ENCODE measurements at places on chromosomes 2 and 18.
A peak's percentile ranks its signal among the peaks of the same experiment; 100 is the strongest.

DNA sequence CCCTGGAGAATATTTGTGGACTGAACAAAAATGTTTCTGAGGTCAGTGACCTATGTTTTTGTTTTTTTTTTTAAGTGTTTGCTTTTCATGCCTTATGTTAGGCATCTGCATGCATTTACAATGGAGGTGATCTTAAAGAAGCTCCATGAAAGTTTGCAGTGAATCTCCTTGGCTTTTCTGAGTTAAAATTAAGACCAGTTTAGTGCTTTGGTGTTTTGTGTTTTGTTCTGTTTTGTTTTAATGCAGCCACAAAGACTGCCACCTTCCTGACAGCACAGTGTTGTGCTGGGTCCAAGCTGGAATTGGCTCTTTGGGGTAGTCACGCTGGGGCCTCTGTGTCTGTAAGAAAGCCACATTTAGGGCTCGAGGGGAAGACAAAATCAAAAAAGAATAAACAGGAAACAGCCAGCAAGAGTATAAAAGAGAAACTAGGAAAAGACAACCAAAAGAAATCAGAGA, 396.2 kb downstream of the ARHGAP15 start:
- DNase-seq: no peak

DNA sequence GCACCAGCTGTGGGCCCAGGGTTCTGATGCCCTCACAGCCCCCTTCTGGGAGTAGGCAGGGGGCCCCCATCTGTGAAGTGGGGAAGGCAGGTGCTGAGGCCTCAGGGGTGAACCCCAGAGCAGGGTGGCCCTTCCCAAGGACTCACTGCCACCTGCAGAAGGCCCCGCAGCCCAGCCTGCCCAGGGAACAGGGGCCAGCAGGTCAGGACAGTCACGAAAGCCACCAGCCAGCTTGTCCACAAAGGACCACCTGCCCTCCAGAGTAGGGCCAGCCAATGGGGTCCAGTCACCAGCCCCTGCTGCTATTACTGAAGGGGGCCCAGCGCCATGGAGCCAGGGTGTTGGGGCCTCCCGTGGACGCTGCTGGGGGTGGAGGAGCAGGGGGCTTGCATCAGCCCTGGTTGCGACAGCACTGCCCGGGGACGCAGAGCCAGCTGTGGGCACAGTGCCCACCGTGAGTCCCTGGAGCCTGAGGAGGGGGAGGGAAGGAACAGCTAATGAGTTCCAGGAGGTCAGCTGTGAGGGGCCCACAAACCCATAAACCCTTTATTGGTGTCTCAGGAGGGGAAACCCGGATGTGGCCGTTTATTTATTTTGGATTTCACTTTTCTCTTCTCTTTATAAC, 11.5 kb upstream of the SNED1 start:
- no peak for DNase-seq

DNA sequence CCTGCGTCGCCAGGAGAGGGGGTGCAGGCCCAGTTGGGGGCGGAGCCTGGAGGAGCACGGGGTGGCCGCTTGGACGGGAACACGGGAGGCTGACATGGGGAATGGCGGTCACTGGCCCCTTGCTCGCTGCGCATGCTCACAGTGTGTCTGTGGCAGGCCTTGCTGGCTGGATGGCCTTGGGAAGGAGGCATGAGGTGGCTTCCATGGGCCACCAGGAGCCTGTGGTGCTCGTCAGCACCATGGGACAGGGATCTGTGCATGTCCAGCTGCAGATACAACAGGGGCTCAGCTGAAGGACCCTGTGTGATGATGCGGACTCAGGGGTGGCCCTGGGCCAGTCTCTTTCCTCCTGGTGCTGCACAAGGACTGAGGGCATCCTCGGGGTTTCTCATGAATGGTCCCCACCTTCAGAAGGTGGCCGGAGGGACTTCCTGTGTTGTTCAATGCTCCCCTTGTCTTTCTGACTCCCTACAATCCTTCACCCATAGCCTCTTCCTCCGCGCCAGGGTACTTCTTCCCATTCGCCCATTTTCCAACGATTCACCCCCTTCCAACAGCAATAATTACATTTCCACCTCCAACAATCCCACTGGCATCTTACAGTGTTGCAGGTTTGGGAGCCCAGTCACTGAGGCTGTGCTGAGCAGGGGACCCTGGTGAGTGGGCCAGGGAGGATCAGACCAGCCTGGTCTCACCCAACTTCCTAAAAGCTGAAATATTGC, 3.4 kb upstream of the SP140L start:
- peak; percentile 44 for DNase-seq

- DNase-seq: no peak
Observed at GRCh38 chr2:178111743-178112142, 494 bp upstream of the RBM45 start.

GRCh38 chr2:96163768-96164429, 18.7 kb upstream of the DUSP2 start:
- DNase-seq: peak; percentile 86

- DNase-seq: peak; percentile 48
Observed at GRCh38 chr2:42086500-42086953, 38.7 kb downstream of the PKDCC start.

DNA sequence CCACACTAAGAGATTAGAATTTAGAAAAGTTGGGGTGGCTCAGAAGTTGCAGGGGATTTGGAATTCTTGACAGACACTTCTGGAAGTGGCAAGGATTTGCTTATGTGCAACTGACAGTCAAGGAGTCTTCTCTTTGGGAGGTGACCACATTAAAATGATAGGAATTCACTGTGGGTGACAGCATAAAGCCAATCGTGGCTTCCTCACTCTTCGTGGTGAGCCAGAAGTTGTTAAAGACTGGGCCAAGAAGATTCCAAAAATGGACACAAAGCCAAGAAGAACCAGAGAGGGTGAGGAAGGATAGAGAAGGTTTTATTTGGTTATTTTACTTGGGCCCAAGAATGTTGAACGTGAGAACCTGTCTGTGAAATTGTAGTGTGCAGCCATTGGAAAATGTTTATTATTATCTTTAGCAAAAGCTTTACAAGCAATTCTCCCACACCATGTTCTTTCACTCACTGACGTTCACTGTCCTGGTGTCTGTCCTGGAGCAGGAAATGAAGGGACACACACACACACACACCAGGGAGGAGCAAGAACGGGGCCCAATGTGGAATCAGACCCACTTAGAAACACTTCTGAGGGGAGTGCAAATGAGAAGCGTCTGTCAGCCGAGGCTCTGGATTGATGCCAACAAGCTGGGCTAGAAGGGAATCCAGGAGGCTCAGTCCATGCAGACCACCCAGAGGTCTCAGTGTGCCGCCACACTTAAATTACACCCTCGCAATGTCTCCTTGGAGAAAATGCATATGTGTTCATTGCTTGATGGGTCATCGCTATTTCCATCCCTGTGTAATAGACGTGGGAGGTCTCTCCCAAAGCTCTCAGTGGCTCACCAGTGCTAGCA, 37.2 kb downstream of the STEAP3 start:
- DNase-seq: no peak

DNA sequence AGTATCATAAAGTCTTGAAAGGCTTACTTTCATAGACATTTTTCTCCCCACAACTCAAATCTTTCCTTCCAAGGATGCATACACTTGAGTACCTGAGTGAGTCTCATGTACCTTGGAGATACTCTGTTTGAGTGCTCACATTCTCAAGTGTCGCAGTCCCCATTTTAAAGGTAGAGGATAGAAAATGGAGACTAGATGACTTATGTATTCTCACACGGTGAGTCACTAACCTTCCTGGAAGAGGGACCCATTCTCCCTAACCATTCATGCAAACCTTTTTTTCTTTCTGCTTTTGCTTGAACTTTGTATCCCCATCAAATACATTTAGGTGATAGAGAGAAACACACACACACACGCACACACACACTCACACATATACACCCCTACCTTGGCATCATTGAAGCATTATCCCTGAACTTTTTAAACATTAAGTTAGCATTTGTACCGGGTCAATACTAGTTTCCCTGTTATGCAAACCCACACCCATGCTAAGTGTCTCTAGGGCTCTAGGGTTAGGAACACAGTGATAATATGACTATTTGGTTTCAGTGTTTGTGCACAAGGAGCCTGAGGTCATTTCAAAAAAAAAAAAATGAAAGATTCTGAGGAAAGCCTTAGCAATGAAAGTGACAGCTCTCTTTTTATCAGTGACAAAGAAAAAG, 236.2 kb downstream of the IKZF2 start:
- no peak for DNase-seq

- no peak for DNase-seq
Observed at GRCh38 chr2:17539611-17540092, 844 bp upstream of the VSNL1 start.

DNA sequence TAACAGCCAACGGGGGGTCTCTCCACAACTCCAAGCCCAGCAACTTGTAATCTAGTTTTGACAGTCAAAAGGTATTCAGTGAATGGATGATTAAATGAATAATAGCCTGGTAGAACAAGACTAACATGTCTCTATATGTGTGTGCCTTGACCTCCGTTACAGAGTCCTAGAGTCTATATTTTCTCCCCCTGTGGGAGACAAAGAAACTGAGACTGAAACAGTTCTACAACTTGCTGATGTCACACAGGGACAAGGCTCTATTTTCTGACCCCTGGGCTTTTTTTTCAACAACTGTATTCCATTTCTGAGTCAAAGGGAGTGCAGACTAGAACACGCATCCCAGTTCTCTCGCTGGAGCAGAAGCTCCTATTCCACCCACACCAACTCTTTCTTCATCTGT, 223.6 kb upstream of the AGAP1 start:
- no peak for DNase-seq

GRCh38 chr2:44981714-44982108, 27.5 kb downstream of the SIX2 start:
- peak; percentile 64 for DNase-seq

DNA sequence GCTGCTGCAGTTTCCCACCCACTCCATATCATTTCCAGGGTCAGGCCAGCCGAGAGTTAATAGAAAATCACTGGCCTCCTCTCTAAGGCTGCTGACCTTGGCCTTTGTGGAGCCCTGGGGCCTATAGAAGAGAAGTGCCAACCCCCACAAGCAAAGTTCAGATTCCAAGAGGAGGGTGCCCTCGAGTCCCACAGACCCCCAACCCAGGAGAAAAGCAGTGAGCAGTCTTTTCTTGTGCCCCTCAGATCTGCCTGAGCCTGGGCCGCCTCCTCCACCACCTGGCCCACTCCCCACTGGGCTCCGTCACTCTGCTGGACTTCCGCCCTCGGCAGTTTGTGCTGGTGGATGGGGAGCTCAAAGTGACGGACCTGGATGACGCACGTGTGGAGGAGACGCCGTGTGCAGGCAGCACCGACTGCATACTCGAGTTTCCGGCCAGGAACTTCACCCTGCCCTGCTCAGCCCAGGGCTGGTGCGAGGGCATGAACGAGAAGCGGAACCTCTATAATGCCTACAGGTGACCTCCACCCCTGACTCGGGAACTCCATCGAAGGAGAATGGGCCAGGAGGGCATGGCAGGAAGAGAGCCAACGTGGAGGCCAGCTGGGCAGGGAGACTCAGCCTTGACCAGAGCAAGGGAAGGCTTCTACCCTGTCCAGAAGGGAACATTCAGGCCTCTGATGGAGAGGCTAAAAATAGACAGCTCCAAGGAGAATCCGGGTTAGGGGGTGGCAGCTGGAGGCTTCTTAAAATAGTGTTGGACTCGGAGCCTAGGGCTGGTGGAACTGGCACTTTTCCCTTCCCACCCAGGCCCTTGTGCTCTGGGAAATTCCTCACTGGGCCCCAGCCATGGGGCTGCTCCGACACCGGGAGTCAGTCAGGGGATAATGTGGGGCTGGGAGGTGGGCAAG, 6.2 kb downstream of the PKDCC start:
- DNase-seq: no peak

DNA sequence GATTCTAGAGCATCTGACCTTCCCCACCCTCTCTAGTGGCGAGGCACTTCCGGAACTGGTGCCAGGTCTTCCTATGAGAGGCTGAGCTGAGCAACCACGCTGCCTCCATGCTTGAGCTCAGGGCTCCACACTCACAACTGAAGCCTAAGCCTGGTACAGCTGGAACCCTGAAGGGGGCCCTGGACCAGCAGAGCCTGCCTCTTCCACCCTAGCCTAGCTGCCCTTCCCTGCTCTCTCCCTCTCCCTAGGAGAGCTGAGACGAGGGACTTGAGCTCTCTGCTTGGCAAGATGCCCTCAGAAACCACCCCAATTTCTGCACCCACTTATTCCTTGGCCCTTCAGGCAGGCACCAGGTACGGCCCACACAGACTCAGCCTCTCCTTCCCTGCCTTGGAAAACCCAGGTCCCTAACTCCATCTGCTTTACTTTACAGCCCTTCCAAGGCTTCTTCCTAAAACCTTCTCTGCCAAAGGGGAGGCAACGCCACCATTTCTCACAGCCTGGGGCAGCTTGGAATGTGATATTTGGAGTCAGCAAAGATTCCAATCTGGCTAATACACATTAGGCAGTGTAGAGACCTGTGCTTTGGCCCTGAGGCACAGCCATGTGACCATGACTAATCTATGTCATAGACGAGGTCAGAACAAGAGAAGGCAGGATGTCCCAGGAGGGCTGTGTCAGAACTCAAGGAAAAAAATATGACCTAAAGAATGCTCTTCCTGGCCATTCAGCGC, 18.8 kb downstream of the COX7A2L start:
- no peak for DNase-seq

DNA sequence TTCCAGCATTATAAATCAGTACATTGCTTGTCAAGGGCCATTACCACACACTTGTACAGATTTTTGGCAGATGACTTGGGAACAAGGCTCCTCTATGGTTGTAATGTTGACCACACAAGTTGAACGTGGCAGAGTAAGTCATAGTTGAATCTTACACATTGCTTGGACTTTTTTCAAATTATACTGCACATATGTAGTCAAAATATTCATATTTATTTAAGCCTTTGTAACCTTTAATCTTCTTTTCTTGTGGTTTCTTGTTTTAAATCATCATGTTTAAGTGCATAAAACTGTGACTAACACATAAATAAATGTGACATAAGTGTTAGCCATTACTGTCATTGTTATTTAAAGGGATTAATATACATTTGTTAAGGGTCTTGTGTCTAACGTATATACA, 52.1 kb upstream of the EPB41L5 start:
- DNase-seq: no peak

DNA sequence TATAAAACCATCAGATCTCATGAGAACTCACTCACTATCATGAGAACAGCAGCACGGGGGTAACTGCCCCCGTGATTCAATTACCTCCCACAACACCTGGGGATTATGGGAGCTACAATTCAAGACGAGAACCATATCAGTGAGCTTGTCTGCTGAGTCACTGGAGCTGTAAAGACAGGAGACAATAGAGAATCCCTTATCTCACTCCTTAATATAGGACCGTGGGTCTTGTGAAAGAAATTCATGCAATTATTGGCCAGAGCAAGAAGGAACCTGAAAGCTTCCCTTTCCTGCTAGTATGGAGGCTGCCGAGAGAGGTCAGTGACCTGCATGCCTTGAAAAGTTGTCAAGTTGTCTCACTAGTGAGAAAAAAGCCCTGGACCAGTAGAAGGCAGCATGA, 9.5 kb upstream of the TNFAIP6 start:
- no peak for DNase-seq

DNA sequence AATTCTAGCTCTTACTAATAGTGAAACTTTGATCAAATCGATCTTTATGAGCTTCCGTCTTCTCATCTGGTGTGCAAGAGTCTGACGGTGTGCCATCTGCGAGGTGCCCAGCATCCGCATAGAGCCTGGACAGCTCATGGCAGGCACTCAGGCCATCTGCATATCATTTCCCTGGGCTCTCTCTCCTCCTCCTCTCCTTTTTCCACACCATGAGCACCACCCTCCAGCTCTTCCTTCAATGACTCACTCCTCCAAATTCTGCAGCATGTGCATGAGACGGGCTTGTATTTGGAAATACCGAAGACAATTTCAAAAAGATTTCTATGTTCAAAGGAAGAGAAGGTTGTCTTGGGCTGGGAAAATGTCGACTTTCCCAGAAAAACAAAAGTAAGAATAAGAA, 161.1 kb downstream of the CCBE1 start:
- no peak for DNase-seq

- peak; percentile 95 for DNase-seq
Observed at GRCh38 chr2:9003616-9004337, at the start of gene MBOAT2. Gene MBOAT2, minus strand, starts transcription at chr2:9003684. Its CDS starts 70 bp downstream, at chr2:9003614.

- DNase-seq: no peak
Observed at GRCh38 chr2:28128281-28128950, 237.9 kb downstream of the BABAM2 start.

Measured in germinal center (tissue), 1 donor.